ENCODE measurements at places on chromosomes 6 and 20.

- DNase-seq: no peak
Observed at GRCh38 chr6:97645757-97646156, 362.7 kb upstream of the MMS22L start.

GRCh38 chr6:73624896-73625295 lies 28.9 kb downstream of the SLC17A5 start:
- no peak for DNase-seq

DNA sequence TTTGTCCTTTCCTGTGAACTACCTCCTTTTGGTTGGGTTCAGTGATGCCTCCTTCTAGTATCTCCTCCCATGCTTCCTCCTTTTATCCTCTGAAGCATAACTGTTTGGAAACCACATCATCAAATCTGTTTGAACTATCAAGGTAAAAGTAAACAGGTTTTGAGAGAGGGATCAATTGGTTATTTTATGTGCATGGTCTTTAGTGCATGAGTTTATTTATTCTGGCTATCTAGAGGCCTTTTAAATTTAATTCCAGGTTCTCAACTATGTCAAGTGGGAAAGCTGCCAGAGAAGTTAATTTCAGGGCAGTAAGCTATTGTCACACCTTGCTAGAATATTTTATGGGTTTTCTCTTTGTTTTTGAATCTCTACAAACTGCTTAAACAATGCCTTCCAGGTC lies 54.1 kb downstream of the WASF1 start:
- no peak for DNase-seq

DNA sequence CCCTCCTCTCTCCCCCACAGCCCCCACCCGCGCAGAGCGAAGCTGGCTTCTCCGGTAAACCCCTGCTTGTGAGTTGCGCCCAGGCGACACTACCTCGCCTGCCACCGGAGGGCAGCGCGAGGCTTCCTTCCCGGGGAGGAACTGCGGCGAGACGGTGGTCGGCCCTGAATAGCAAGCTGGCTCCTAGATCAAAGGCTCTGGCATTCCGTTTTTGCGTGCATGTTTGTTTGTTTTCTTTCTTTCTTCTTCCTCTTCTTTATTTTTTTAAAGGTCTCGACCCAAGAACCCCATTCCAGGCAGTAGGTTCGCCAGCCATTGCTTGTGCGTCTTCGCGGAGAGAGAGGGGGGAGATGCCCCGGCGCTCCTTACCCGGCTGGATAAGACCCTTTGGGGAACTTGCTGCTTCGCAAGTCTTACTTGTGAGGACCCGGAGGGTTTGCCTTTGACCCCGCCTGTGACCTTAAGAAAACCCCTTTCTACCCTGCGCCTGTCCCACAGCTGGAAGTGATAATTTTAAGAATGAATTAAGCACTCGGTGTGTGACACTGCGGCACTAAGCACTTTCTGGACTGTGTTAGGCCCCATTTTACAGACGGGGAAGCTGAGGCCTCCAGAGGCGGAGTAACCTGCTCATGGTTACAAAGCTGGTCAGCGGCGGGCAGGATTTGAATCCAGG lies 92.7 kb upstream of the SIRPA start:
- peak; percentile 77 for DNase-seq

- no peak for DNase-seq
Observed at GRCh38 chr6:163991321-163991720, 576.8 kb downstream of the QKI start.

Data from AG08396 (cell line).